ENCODE measurements at places on chromosomes 12 and 14. TPM values are rescaled to one million over a fixed set of nuclear protein-coding genes. Genes with fewer than 3 reads are reported as not detected.
A peak's percentile ranks its signal among the peaks of the same experiment; 100 is the strongest.

DNA sequence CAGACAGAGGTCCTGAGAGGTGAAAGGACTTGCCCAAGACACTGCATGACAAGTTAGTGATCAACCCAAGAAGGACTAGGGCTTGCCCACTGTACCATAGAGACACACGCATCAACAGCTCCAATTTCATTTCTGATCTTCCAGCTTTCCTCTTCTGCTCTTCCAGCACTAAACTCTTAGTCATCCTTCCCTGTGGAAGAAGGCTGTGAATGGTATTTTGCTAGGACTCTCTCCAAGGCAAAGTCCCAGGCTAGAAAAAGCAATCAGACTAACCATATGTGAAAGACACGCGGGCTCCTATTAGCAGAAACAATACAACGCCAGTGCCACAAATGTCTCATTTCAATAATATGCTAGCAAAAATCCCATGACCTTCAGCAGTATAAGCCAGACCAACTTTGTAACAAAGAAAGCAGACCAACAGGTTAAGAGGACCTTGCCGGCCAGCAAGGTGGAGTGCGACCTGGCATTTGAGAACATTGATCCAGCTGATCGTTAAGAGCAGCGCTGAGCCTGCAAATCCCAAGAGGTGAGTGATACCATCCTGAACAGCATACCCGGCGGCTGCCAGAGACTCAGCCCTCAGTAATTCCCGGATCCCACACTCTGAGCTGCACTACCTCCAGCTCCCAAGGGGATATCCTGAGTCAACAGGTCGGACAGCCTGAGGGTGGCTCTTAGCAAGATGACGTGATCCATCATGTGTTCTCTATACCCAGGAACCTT, 132.5 kb downstream of the FOXN3 start:
- no peak for DNase-seq

Gene RIMBP2
- not detected for polyA plus RNA-seq

DNA sequence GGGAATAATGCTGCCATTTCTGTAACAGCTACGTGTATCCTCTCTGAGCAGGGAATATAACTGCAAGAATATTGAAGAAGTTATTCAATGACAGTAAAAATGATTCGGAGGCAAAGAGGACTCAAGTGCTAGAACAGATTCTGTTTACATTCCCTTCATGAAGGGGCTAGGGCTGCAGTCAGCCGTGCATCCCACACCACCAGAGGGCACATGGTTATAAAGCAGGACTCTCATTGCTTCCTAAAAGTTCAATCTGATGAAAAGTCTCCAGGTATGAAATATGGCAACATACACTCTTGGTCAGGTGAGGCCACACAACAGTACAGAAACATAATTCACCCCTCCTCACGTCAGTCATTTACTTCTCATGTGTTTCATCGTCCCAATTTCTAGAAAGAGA, 34.0 kb downstream of the TCHP start:
- DNase-seq, result no peak

DNA sequence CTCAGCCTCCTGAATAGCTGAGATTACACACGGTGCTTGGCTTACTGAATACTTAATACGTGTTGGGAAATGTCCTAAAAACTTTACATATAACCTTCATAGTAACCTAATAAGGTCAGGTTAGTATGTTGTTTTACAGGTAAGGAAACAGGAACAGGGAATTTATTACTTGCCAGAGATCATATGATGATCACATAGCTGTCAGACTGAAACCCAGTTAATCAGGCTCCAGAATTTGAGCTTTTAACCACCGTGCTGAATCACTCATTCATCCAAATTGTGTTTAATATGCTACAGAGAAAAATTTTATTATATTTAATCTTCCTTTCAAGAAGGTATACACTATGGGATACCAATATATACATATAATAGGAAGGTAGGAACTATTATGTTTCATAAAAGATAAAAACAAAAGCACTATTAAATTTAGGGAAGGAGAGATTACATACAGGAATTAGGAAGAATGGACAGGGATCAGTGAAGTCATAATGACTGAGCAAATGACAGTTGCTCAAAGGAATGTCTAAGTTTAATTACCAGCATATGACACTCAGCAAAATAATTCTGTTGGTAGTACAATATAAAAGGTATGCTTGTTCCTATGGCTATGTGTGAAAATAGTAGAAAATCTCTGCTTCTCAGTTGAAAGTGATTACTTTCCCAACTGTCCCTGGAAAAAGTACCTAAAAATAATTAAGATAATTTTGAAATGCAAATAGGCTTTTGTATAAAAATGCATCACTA, 59.3 kb downstream of the HEATR5A start:
- DNase-seq, result no peak

GRCh38 chr14:73710737-73711136, 3.4 kb downstream of the PNMA1 start:
- no peak for DNase-seq

- peak; percentile 85 for DNase-seq
Measured at GRCh38 chr14:92748259-92749016, at the start of gene LGMN. LGMN (minus strand) TSS chr14:92748627; CDS start chr14:92732786, 15,841 bp downstream.

- DNase-seq, result no peak
Measured at GRCh38 chr12:92055877-92056276, 89.8 kb downstream of the BTG1 start.

GRCh38 chr12:114611145-114612018, 72.6 kb downstream of the TBX3 start:
- DNase-seq, result no peak

Gene SYCP3
- 0.74 TPM for polyA plus RNA-seq

Gene OR4K1
- not detected for polyA plus RNA-seq

DNA sequence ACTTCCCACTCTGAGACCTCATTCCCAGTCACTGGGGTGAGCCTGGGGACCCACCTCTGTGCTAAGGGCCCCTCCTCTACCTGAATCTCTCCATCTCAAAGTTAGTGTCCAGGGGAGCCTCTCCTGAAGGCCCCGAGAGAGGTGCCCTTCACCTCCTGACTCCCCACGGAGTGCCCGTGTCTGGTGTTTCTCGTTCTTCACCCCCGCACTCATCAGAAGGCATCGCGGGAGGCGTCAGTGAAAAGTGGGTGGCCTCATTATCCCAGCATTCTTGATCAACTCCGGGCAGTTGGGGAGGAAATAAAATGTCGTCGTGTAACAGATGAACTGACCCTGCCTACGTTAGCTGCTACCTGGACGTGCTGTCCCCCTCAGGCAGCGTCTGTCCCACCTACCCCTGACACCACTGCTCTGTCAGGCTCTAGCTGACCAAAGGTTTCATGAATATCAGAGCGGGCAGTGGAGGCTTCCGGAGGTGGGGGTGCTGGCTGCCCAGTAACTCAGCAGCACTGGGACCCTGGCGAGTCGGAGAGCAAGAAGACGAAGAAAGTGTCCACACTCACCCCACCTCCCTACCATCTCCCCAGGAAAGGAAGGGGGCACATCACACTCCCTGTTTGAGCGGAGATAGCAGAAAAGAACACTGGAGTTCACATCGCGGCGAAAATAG, 102.9 kb downstream of the PIWIL1 start:
- no peak for DNase-seq

DNA sequence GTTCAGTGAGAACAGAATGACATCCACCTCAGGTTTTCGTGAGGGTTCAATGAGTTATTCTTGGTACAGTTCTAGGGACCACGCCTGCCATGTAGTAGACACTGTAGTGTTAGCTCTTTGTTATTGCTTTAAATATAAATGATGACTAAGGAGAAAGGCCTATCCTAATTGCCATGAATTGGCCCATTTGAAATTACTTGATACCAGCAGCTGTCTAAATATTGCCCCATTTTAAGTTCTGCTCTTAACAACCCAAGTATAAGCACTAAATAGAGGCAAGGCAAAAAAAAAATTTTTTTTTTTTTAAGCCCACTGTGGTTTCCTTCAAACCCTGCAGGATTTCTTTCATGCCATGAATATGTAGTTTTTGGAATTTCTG, 84.5 kb downstream of the BORCS5 start:
- DNase-seq, result no peak

DNA sequence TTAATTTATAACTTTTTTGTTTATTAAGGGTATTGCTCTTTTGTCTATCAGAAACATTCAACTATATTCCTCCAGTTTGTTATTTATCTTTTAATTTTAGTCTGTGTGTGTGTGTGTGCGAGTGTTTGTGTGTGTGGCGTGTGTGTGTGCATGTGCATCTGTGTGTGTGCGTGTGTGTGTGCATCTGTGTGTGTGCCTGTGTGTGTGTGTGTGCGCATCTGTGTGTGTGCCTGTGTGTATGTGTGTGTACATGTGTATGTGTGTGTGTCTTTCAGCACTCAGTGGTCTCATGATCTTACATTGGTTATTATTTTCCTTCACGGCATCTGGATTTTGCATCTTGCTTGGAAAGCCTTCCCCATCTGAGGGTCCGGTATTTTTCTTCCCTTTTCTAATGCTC, 281.1 kb upstream of the RTL1 start:
- DNase-seq, result no peak

Gene TMEM229B
- polyA plus RNA-seq, result 7.7 TPM

GRCh38 chr12:65123435-65124063, 2.4 kb upstream of the WIF1 start:
- DNase-seq, result peak; percentile 15

DNA sequence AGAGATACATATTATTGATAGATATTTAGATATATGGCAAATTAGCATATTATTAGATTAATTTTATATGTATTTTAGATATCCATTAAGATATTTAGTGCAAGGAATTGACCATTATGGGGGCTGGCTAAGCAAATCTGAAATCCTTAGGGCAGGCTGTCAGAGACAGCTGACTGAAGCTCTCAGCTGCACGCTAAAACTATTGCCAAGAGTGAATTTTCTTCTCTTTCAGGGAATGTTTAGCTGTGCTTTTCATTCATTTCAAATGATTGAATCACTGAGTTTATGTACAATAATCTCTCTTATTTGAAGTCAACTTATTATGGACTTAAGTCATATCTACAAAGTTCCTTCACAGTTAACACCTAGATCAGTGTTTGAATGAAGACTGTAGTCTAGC, 566.5 kb downstream of the LRFN5 start:
- DNase-seq, result no peak

DNA sequence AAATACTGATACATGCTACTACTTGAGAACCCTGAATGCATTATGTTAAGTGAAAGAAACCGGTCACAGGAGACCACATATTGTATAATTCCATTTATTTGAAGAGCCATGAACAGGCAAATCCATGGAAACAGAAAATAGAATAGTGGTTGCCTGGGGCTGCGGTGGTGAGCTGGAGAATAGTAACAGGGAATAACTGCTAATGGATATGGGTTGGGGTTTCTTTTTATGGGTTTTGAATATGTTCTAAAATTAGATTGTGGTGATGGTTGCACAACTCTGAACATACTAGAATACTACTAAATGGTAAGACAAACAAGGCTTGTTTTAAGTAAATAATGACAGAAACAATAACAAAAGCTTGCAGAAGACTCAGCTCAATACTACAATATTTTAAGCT, 293.0 kb downstream of the BTG1 start:
- no peak for DNase-seq

DNA sequence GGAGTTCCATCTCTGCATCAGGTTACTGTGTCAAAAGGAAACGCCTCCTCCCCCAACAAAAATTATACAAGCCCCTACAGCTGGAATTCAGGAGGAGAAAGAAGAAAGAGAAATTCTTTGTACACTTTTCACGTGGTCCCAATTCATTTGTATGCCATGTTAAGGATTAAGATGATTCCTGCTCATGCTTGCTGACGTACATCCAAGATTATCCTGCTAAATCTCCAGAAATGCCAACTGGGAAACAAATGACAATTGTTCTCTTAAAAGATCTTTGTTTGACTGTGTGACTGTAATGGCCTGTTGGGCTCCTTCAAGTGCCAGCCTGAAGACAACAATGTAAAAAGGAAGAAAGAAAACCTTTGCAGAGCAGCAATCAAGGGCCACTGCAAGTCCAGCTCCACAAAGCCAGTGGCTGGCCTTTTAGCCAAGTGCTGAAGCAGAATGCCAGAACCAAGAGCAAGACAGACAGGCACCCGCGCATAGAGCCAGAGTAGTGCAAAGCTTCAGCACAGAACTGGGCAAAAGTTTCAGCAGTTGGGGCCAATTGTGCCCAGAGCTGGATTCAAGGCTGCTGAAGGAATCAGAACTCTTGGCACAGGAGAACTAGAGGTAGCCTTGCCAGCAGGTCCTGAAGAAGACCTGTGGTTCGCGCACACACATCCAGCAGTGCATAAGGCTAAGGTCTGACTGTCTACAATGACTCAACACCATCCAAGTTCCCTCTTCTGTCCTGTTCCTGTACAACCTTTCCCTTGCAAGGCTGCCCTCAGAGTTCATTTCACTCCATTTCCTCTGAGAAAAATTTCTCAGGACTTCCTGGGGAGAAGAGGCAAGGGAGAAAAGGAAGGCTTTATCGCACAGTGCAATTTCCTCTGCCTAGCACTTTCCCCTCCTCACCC, 209.7 kb upstream of the BMP4 start:
- DNase-seq, result no peak

Gene MYF5
- polyA plus RNA-seq, result not detected

GRCh38 chr14:95770777-95771176, 56.9 kb upstream of the TCL1A start:
- DNase-seq, result no peak

Gene CCDC197
- polyA plus RNA-seq, result not detected

- DNase-seq, result no peak
Measured at GRCh38 chr12:123100882-123101281, 50.0 kb downstream of the PITPNM2 start.

Gene KLRF1
- polyA plus RNA-seq, result 1.9 TPM

DNA sequence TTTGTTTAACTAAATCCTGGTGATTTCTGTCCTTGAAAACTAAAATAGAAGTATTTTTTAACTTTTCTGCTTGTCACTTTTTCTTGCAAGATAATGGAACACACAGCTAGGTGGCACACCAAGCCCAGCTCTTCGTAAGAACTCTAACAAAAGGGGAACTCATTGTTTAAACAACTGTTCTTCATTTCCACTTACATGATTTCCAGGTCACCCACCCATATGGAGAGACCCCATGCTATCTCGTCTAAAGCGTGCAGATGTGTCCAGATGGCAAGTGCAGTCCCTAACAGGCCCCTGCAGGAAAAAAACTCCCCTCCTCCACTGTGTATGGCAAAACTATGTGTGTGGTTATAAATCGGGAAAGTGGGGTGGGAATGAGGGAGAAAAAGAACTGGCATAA, 43.3 kb upstream of the NT5DC3 start:
- peak; percentile 30 for DNase-seq
